ENCODE measurements at places on chromosomes 4 and X.

GRCh38 chr4:188002323-188002722 is 6.8 kb downstream of the ZFP42 start:
- DNase-seq = no peak

- no peak for DNase-seq
These were observed 1393.1 kb upstream of the DIAPH2 start for GRCh38 chrX:95291561-95291960.

DNA sequence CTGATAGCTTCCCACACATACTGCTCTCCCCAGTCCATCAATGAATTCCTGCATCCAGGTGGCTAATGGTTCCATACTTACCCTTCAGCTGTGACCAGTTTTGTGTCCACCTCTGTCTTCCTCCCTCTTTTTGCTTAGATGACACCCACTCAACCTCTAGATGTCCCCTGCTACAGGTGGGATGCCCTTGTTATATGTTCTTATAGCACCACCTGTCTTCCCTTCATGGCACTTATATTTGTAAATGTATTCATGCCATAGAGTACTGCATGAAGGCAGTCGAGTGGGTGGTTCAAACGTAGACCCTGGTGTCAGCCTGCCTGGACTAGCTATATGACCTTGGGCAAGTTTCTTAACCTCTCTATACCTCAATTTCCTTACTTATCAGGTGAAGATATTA is 6.5 kb upstream of the USP46 start:
- no peak for DNase-seq

- no peak for DNase-seq
These were observed 23.7 kb downstream of the FAT1 start for GRCh38 chr4:186699881-186700397.

DNA sequence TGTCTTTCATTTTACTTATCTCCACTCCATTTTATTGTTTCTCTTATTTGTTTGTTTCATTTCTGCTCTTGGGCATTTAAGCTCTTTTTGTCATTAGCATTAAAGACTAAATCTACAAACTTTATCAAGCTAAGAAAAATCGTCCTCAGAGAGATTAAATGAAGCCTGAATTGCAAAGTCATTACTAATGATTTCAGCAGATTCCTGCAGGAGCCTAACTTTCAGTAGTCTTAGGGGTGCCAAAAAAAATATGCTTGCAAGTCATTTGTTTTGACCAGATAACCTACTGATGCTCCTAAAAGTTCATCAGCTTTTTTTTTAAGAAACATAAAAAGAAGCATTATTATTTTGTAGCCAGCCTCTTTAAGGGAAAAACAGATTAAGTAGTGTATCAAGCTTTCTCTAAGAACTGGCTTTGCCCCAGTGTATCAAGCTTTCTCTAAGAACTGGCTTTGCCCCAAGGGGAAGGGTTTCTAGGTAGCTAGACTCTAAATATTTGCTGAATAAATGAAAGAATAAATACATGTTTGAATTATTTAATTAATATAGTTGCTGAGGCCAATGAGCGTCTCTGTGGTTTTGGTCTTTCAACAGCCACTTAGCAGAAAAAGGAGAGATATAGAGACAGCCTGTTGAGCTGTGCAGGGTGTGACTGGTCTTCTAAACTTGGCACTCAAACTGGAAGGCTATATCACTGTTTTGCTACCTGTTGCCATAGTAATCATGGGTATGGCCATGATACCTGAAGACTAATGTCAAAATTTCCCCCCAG is 174.2 kb downstream of the BTC start:
- DNase-seq = no peak
